ENCODE measurements at places on chromosomes 16 and 17.

GRCh38 chr16:4535627-4536108, 2.9 kb downstream of the CDIP1 start:
- no peak for DNase-seq

- no peak for DNase-seq
Observed at GRCh38 chr17:34723875-34724274, 144.5 kb downstream of the TMEM132E start.

GRCh38 chr17:78168242-78168902, at the start of gene SYNGR2:
SYNGR2 (plus strand) TSS chr17:78168581; CDS start chr17:78168617, 36 bp downstream.
- DNase-seq = peak; percentile 76

DNA sequence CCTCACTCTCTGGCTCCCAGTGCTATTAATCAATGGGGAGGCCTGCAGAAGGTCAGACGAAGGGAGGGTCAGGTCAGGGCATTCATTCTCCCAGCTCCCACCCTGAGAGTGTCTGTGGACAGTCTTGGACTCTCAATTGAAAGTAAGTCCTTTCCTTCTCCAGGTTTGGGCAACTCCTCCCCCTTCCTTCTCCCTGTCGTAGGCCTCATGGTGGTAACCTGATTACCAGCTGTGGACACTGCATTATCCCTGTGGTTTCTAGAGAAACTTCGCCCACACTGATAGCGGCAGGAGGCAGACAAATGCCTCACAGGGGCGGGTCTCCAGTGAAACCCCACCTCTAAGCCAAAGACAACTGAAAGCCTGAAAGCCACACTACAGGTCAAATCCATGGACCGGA, 57.7 kb upstream of the SLC25A19 start:
- DNase-seq = no peak

GRCh38 chr17:79087428-79088143, 13.0 kb downstream of the ENGASE start:
- peak; percentile 74 for DNase-seq

DNA sequence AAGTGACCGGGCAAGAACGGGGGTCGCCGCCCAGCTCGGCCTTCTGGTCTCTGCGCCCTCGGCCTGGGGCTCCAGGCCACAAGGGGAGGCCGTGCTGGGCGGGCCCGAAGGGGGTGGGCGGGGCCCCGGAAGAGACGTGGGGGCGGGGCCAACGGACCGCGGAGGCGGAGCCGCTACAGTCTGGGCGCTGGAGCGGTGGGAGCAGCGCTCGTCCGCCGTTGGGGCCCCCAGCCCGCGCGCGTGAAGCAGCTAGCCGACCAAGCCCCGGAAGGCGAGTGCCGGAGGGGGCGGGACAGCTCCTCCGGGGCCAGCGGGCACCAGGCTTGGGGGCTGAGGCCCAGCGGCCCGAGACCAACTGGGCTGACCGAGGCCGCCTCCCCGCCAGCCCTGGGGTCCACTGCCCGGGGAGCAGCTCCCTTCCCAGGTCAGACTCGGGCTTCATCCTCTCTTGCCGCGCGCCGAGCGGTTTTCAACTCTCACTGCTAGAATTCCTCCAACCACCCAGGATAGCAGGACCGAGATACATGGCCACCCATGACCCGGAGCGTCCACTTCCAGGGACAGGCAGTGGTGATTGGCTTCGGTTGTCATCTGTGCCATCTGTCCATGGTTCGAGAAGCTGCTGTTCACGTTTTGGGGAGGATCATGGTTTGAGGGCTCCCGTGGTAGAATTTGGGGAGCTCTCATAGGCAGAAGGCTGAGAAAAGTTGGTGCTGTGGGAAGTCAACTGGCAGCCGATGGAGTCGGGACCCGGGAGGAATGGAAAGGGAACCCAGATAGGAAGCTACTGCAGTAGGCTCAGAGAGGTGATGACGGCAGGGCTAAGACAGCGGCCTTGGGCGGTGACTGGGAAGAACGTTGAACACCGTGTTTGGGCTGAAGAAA, 44.6 kb upstream of the LCMT1 start:
- DNase-seq = peak; percentile 76

DNA sequence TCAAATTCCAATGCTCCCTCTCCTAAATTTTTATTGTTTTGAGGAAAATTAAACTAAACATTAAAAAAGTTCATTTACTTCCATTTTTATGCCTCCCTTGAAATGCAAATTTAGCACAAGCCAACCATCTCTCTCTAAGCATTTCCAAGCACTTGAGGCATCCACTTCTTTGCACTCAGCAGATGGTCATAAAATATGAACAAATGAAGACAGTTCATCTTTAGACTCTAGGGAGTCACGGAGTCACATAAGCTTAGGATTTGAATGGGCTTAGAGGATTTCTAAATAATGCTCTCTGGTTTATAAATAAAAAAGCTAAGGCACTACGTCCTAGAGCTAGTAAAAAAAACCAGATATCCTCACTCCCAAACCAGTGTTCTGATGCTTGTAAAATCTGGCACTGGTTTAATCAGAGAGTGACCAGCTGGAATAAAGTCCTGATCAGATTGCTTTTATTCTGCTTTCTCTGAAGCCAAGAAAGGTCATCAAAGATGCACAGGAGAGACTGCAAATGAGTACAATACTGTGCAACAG, 204.2 kb downstream of the CA10 start:
- no peak for DNase-seq

DNA sequence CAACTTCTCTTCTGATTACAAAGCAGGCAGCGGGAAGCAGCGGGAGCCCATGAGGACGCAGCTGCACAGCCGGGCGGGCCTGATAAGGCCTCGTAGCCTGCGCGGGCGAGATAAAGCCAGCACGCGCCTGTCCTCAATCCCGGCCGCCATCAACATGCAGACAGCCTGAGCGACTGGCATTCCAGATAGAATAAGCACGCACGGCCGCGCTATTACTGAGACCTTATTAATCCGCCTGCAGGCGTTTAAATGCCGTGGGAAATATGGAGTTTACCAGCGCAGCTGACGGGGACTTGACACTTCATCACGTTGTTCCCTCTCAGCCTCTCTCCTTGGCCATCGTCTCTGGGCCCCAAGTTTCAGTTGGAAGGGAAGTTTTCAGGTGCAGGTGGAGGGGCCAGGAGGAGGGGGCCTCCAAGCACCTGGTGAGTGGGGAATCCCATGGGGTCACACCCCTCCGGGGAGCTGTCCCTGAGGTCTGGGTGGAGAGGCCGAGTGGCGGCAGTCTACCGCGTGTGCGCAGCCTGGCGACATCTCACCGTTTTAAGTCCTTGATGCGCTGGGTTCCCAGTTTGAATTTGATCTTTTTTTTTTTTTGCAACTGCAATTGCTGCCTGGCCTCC, 27.3 kb upstream of the CBFA2T3 start:
- DNase-seq = no peak

GRCh38 chr17:57357830-57358430, 101.6 kb downstream of the MSI2 start:
- DNase-seq = no peak

- DNase-seq = no peak
Observed at GRCh38 chr16:9922441-9922840, 259.8 kb downstream of the GRIN2A start.

GRCh38 chr17:7729816-7730215, 12.3 kb downstream of the DNAH2 start:
- DNase-seq = no peak
